ENCODE measurements at places on chromosomes 1 and 21.

GRCh38 chr1:167514288-167514687 lies 4.0 kb downstream of the CD247 start:
- DNase-seq: no peak

- no peak for DNase-seq
Observed at GRCh38 chr1:114153261-114154145, at the start of gene SYT6. Gene SYT6, minus strand, starts transcription at chr1:114153869. Its CDS starts 97 bp downstream, at chr1:114153772.

- no peak for DNase-seq
Observed at GRCh38 chr21:38925923-38926322, 120.2 kb downstream of the ETS2 start.

DNA sequence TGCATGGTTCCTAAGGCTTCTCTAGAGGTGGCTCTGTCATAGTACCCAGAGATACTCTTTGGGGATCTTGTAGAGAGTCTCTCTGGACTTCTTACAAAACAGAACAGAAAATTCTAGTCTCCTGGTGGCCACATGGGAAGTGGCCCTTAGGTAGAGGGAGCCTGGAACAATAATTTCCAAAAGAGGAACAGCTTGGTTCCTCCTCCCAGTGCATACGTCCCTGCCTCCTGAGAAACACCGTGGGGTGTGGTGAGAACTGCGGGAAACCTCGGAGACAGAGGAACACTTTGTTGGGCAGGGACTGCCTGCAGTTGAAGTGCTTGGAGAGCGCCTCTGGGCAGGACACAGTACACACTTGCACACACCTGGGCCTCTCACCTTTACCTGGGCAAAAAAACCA lies 38.8 kb upstream of the EPHA8 start:
- DNase-seq: no peak

DNA sequence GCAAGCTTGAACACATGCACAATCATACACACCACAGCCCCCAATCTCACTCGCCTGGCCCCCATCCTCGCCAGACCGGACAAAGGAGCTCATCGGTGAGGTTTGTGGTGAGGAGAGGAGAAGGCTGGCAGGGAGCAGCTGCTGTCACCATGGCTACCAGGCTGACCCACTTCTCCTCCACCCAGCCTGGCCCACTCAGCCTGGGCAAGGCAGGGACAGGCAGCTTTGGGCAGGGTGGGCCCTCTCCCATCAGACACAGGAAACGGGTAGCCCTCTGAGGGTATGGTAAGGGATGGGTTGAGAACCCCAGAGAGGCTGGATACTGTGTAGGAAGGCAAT lies 15.9 kb downstream of the RIMS3 start:
- DNase-seq: no peak

GRCh38 chr1:73556270-73556669 lies 641.7 kb downstream of the LRRIQ3 start:
- DNase-seq: no peak

DNA sequence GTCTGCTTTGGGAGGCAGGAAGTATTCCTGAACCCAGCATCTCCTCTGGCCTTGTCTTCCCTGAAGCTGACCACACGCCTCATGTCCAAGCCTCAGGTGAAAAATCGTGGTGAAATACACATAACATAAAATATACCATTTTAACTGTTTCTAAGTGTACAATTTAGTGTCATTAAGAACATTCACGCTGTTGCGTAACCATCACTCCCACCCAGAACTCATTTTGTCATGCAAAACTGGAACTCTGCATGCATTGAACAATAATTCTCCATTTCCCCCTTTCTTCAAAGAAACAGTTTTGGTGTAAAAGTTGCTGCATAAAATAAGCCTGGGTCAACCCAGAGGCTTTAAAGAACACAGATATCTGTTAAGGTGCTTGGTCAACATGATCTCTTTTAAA lies 93.5 kb downstream of the PLD5 start:
- no peak for DNase-seq

DNA sequence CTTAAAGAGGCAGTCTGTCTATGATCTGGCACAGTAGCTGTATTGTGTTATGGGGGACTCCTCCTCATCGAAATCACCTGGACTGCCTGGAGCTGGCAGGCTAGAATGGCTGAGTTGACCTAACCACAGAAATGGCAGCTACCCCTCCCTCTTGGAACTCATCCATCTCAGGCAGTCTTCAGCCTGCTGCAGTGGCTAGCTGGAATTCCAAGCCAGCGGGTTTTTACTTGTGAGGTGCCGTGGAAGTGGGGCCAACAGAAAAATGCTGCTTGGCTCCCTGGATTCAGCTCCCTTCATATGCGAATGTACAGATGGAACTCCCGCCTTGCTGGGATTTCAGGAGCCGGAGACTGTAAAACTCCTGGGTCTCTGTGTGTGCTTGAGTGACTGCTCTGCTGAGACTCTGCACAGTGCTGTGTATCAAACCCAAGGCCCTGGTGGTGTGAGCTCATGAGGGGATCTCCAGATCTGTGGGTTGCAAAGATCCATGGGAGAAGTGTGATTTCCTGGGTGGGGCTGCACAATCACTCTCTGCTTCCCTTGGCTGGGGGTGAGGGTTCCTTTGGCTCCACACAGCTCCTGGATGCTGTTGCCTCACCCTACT lies 316.9 kb downstream of the CTH start:
- DNase-seq: no peak

GRCh38 chr1:240598216-240599001 lies 13.5 kb downstream of the GREM2 start:
- DNase-seq: no peak

GRCh38 chr21:23003951-23004350 lies 2005.7 kb downstream of the NCAM2 start:
- no peak for DNase-seq

DNA sequence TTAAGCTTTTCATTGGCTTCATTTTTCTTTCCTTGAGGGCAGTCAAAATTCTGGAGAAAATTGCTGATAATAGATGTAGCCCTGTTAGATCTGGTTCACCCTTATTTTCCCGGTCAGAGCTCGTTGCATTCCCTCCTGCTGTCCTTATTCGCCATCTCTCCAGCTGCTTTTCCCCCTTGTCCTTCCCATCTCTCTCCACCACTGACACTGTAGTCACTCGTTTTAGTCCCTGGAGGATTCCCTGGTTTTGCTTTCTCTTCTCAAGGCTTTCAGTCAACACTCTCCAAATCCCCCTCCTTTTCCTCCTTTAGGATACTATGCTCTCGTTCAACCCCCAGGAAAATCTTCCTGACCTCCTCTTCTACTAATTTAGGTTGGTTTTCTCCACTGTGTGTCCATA lies 83.1 kb downstream of the C21orf91 start:
- no peak for DNase-seq

- DNase-seq: no peak
Observed at GRCh38 chr1:44223187-44223610, 9.9 kb downstream of the DMAP1 start.

GRCh38 chr1:46497665-46498064 lies 8.0 kb downstream of the DMBX1 start:
- no peak for DNase-seq

DNA sequence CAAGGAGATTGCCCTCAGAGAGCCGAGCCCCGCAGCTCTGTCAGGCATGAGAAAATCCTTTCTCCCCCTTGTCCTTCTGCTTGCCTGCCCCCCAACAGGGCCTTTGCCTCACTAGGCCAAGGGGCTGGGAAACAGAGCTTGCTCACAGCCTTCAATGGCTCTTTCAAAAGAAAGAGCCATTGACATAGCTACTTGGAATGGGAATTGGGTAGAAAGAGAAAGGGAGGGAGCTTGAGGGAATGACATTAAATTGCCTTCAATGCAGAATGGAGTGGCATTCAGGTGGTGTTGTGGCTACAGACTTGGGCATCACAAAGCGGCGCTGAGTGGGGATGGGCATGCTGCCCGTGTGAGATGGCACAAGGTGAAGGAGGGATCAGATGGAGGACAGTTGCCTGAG lies 13.2 kb downstream of the SYT11 start:
- DNase-seq: no peak

GRCh38 chr1:155012776-155013602 lies 10.4 kb downstream of the ZBTB7B start:
- DNase-seq: no peak

- no peak for DNase-seq
Observed at GRCh38 chr21:14875704-14876523, 188.9 kb downstream of the NRIP1 start.

DNA sequence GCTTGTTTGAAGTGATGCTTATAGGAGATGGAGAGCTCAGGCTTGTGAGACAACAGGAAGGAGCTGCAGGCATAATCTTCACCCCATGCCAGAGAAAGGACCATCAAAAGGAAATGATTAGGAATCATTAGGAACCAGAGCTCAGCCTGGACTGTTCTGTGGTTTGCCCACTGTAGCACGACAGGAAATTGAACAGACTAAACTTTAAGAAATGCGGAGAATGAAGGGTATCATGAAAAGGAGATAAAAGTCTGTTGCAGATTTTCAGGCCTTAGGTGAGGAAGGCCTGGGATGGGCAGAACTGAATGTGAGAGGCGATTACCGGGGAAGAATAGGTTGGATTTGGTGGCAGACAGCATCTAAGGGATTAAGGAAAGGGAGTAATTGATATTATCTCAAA lies 292.0 kb upstream of the PLXNA2 start:
- no peak for DNase-seq

DNA sequence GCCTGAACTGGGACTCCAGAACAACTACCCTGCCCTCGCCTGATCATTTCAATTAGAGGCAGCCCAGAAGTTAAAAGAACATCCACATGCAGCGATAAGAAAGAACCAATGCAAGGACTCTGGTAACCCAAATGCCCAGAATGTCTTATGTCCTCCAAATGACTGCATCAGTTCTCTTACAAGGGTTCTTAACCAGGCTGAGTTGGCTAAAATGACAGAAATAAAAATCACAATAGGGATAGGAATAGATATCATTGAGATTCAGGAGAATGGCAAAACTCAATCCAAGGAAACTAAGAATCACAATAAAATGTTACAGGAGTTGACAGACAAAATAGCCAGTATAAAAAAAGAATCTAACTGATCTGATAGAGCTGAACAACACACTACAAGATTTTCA lies 80.1 kb upstream of the PTGFR start:
- DNase-seq: no peak

GRCh38 chr1:154778944-154779343 lies 91.1 kb downstream of the KCNN3 start:
- no peak for DNase-seq

- peak; percentile 72 for DNase-seq
Observed at GRCh38 chr1:37514350-37515184, at the start of gene MEAF6. Gene MEAF6, minus strand, starts transcription at chr1:37514766. Its CDS starts 20 bp downstream, at chr1:37514746.

GRCh38 chr1:23169727-23170335 lies 1.2 kb upstream of the LUZP1 start:
- peak; percentile 87 for DNase-seq

DNA sequence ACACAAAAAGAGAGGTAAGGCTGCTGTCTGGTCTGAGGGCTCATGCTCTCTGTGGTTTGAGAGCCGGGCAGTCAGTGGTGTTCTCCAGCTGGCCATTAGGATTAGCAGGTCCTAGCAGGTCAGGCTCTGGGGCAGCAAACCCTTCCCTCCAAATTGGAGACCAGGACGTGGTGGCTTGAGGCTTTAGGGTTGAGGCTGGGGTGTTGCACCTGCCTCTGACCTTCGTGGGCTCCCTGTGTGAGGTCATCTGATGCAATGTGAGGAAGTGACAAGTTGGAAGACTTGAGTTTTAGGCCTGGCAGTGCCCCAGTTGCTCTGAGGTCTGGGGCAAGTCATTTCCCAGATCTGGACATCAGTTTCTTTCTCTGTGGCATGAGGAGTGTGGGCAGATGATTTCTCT lies 24.4 kb downstream of the SZRD1 start:
- DNase-seq: no peak

DNA sequence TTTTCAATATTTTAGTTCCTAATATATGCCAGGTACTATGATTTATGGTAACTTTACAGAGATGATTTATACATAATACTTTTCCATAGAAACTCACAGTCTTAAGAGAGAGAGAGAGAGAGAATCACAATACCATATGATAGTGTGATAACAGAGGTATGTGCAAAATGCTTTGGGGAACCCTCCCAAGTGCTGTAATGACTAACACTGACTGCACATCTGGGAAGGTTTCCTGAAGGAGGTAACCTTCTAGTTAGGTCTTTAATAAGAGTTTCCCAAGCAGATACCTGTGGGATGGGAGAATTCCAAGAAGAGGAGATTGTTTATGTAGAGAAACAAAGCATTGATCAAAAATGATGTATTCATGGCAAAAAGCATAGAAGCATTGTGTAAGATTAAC lies 34.6 kb upstream of the PIGC start:
- DNase-seq: no peak

- no peak for DNase-seq
Observed at GRCh38 chr1:36088265-36088576, 471 bp upstream of the ADPRS start.

GRCh38 chr1:214957330-214958137 lies 125.0 kb upstream of the KCNK2 start:
- DNase-seq: peak; percentile 37

DNA sequence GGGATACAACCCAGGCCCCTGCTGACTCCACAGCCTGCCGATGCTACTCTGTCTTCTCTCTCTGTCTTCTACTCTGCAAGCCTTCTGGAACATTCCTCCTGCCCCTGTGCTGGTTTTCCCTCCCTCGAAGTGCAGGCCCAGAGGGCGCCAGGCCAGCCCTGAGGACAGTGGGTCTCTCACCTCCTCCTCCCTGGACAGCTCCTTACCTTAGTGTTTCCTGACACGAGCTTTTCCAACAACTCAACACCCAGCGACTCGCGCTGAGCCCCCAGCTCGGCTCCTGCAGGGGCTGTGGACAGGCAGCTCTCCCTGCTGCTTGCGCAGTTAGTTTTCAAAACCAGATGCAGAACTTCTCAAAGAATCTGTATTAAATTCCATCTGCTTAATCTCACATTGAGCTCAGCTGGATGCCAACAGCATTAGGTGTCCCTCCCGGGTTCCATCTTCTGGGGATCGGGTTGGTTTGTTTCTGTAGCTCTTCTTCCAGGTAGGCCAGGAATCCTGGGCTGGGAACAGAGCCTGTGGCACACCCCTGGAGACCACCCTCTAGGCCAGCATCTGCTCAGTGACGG lies 54.2 kb downstream of the PTPRU start:
- DNase-seq: no peak

- no peak for DNase-seq
Observed at GRCh38 chr1:71101839-71102376, 21.1 kb upstream of the ZRANB2 start.

- no peak for DNase-seq
Observed at GRCh38 chr1:109950038-109950437, 34.5 kb upstream of the AHCYL1 start.

DNA sequence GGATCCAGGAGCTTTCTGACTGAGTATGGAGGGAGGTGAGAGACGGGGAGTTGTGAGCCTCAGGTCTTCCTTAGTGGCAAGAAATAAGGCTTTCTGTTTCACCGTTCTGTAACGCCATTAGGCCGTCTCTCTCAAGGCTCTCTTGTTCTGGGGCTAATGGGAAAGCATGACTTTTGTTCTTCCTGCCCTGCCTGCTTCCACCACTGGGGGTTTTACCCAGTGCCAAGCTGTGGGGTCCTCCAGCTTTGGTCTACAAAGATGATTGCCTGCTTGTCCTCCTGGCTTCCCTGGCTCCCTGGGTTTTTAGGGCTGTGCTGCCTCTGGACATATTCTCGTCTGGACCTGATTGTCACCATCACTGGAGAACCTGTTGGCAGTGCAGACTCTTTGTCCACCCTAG lies 74.8 kb upstream of the TINAGL1 start:
- peak; percentile 21 for DNase-seq

- no peak for DNase-seq
Observed at GRCh38 chr1:65170511-65171142, 22.6 kb downstream of the AK4 start.

All from SK-MEL-5 (cell line).